CD4-positive, CD25-positive, alpha-beta regulatory T cell (primary cell): ENCODE measurements at places on chromosomes 4 and X. TPM values are rescaled to one million over a fixed set of nuclear protein-coding genes. Genes with fewer than 3 reads are reported as not detected.

RAI2 gene
- 0.43 TPM for polyA plus RNA-seq

CRLF2 gene
- polyA plus RNA-seq: not detected

DNA sequence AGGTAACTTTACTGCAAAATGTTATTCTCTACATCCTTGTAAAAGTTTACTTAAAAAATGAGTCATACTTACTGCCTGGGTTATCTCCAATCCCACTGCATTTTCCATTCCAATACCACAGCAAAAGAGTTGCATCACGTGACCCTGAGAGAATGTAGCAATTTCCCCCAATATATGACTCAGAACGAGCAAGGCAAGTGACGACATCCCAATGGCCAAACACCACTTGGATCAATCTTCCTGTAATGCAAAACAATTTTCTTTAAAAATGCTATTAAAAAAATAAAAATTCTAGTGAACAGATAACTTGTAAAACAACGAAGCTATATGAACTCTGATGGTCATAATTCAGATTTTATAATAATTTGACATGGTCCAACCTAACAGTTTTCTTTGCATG, 224.3 kb downstream of the DCLK2 start:
- no peak for DNase-seq

- DNase-seq: peak; percentile 72
Observed at GRCh38 chrX:47482512-47483305, at the start of gene ZNF41. Gene ZNF41, minus strand, starts transcription at chrX:47483222. Its CDS starts 15,741 bp downstream, at chrX:47467481.

DNA sequence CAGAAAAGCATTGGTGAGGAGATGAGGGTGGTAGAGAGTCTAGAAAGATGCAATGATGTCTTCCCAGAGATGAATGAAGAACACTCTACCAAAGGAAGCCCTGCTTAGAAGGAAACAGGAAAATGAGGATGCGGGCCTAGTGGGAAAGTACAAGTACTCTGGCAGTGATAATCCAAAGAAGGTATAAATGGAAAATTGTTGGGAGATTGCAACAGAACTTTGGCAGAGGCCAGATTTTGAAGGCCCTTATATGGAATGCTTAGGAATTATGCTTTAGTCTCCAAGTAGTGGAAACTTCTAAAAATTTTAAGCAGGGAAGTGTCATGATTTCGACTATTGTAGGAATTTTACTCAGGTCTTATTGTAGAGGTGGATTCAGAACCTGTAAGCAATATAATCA, 11.0 kb downstream of the ARSJ start:
- DNase-seq: no peak

GRCh38 chrX:29024871-29025270, 437.6 kb downstream of the IL1RAPL1 start:
- no peak for DNase-seq
